ENCODE measurements at places on chromosomes 2 and 18.

DNA sequence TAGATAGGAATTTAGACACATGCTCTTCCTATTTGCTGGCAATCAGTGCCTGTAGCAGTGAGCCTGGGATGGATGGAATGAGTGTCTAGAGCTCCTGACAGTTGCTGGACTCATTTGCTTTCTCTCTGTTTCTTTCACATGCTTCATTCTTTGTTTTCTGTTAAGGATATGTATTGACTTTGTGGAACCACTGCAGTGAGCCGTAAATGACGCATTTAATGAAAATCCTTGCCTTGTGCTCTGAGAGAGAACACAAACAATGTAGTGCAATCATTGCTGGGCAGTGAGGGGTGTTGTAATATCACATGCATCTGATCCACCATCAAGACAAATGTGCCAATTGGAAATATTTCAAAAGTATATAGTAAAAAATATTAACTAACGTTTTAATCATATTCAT, 25.2 kb upstream of the CDH20 start:
- DNase-seq = no peak

GRCh38 chr2:16756831-16757644, 91.4 kb upstream of the CYRIA start:
- no peak for DNase-seq

- peak; percentile 54 for DNase-seq
Observed at GRCh38 chr2:158034198-158034866, 67.3 kb upstream of the UPP2 start.

DNA sequence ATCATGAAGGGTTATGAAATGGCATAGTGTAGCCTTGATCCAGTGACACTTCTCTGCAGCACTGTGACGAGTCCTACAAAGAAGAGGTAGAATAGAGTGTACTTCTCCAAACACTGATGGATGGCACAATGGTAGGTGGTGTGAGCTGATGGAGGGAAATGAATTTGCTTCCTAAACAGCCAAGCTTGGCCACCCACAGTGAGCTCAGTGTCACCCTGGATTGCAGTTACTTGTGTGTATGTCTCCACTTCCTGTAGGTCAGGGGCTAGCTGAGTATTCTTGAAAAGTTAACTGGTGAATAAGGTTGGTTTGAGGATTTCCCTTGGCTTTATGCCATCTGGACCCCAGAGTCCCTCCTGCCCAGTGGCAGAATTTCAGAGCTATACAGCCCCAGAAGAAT, 75.9 kb downstream of the VSNL1 start:
- DNase-seq = no peak

- DNase-seq = no peak
Observed at GRCh38 chr2:70360661-70361270, 58.9 kb upstream of the FAM136A start.
